ENCODE measurements at places on chromosomes 2 and 18.

GRCh38 chr2:216888081-216888480, 28.2 kb upstream of the TNP1 start:
- DNase-seq, result no peak

DNA sequence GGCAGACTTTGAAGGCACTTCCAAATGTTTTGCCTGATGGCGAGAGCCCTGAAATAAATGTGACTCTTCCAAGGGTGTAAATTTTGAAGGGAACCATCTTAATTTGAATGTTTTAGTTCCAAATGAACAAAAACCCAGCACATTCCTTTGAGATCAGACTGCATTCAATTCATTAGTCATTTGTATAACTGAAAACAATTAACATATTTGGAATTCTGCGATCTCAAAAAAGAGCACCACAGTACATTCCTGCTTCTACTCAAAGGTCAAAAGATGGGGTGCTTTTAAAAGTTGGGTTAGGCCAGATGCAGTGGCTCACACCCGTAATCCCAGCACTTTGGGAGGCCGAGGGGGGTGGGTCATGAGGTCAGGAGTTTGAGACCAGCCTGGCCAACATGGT, 38.2 kb upstream of the CHRNA1 start:
- DNase-seq, result no peak

- DNase-seq, result no peak
Observed at GRCh38 chr18:59795882-59796281, 98.7 kb upstream of the CCBE1 start.

GRCh38 chr18:23701017-23701416, 11.8 kb downstream of the LAMA3 start:
- no peak for DNase-seq

- no peak for DNase-seq
Observed at GRCh38 chr2:63425079-63425416, 163.2 kb downstream of the WDPCP start.

- DNase-seq, result no peak
Observed at GRCh38 chr2:104703669-104704068, 150.2 kb upstream of the POU3F3 start.

DNA sequence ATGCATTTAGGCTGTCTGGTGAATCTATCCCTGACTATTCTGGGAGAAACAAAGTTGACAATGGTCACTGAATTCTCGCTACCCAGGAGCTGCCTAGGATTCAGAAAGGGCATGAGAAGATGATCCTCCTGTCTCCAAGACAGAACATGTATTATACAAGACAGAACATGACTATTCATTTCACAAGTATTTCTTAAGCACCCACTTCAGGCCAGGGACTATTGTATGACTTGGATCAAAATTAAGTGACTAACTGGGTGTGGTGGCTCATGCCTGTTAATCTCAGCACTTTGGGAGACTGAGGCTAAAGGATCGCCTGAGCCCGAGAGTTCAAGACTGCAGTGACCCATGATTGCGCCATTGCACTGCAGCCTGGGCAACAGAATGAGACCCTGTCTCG, 235.8 kb upstream of the RAB12 start:
- no peak for DNase-seq

DNA sequence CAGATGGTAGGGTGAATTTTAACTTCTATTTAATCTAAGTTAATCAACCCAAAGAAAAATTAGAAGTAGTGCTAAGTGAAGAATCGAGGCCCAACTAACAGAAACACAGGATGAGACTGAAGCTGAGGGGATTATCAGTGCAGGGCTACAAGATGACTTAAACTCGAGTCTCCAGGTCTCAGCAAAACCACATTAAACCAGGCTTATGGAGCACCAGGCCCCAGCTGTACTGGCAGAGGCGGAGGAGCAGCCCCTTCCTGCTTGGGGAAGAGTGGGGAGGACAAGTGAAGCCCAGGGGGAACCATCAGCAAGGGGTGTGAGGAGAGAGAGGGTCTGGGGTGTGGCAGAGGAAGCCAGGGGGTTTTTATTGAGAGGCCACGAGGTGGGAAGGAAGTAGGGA, 135.9 kb upstream of the EPAS1 start:
- no peak for DNase-seq

DNA sequence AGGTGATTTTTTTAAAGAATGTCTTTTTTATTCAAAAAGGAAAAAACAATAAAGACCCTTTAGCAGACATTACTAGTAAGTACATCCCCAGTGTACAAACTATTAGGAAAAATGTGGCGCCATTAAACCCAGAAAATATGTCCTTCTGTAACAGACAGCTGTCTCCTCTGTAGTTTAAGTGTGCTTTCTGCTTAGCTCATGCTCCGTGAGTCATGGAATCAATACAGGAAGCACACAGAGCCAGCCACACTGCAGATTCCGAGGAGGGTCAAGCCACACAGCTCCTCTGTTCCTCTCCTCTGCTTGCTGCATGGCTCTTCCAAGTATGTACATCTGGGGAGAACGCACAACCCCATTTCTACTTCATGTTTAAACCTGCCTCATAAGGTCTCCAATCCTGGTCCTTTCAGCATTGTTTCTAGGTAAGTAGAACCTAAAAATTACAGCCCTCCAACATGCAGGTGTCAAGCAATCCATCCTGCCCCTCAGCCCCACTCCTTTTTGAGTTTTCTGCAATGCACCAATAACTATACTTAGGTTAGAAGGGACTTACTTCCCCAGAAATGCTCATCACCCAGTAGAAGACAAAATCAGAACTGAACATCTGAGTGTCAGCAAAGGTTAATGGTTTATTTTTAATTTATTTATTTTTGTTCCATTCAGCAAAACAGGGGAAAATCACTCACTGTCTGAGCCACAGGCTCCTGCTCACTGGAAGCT, 37.5 kb downstream of the ACVR1 start:
- no peak for DNase-seq

GRCh38 chr2:231664727-231665126, 43.6 kb upstream of the PTMA start:
- no peak for DNase-seq

DNA sequence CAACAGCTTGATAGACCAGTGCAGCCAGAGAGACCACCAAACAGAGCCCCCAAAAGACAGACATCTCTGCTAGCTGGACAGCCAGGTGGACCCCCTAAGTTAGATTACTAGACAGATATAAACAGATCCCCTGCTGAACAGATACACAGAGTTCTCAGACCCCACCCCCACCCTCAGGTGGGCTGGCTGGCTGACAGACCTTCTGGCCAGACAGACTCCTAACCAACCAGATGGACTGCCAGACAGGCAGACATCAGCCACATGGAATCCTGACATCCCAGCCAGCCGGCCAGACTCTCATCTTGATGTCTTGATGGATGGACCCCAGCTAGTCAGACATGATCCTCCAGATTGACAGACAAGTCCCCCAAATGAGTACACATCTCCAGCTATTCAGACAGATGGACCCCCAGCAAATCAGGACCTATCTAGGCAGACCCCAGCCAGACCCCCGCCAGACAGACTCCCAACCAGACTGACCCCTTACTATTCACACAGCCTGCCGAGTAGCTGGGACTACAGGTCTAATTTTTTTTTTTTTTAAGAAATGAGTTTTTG, 18.0 kb downstream of the PTPN18 start:
- DNase-seq, result no peak

DNA sequence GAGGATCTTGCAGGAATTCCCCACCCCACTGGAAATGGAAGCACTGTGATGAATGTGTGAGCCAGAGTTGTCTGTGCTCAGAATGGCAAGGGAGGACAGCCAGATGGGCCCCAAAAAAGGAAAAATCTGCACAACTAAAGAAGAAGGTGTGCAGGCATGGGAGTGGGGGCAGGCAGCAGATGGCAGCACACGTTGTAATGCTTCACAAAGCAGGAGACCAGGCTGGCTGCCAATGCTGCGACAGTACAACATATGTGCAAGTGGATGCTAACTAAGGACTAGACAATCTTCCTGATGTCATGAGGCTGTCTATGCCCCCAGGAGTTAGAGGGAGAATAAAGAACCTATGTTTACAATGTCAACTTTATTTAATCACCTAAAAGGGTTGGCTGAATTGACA, 27.2 kb downstream of the ST6GAL2 start:
- no peak for DNase-seq

- DNase-seq, result no peak
Observed at GRCh38 chr18:49521216-49521835, 34.3 kb upstream of the C18orf32 start.

- no peak for DNase-seq
Observed at GRCh38 chr18:22551536-22552151, 133.9 kb upstream of the CTAGE1 start.

DNA sequence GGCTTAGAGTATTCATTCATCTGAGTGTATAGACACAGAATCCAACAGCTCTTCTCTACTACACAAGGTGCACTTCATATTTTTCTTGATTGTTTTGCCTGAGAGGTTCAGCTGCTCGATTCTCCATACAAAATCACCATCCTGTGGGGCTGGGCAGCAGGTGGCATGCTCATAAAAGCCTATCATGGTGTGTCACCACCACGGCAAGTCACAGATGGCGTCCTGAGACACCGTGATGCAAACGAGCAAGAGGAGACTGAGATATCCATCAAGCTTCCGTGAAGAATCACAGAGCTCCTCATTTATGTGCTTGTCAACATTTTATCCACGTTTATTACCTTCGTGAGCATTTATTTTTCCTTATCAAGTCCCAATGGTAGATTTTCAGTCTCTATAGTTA, 22.4 kb upstream of the NRP2 start:
- no peak for DNase-seq

DNA sequence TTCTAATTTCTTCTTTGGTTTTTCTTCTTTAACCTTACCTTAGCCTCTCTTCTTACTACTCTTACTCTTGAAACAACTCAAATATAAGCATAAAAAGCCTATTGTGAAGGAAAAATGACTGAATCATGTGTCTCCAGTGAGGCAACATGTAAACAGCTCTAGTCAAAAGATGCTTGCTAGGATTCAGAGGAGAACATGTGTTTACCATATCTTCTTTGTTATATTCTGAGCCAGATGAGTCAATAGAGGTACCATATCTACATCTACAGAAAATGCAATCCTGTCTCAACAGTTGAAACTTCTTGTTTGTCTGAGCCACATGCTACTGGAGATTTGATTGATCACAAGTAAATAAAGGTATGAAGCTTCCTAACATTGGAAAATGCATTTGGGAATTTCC, 15.9 kb upstream of the FIGN start:
- no peak for DNase-seq

GRCh38 chr2:88602022-88602421, 25.2 kb downstream of the EIF2AK3 start:
- no peak for DNase-seq

DNA sequence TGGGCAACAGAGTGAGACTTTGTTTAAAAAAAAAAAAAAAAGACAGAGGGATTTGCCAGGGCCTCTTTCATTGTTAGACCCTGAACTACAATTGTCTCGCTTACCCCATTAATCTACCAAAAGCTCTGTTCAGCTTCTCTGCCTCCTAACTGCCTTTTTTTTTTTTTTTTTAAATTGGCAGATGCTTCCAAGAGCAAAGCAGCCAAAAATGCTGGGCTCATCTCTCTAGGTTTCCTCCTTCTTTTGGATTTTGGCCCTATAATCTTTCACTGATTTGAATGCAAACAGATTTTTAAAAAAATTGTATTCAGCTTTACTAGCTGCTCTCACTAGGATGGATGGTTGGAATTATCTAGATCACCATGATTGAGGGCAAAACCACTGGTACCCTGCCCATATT, 33.2 kb upstream of the RAPGEF4 start:
- no peak for DNase-seq
